Hematopoietic multipotent progenitor cell treated with erythropoietin and hydrocortisone succinate and interleukin-3 and kit ligand, for 8 days (in vitro differentiated cells): ENCODE measurements at places on chromosomes 12 and 14.

DNA sequence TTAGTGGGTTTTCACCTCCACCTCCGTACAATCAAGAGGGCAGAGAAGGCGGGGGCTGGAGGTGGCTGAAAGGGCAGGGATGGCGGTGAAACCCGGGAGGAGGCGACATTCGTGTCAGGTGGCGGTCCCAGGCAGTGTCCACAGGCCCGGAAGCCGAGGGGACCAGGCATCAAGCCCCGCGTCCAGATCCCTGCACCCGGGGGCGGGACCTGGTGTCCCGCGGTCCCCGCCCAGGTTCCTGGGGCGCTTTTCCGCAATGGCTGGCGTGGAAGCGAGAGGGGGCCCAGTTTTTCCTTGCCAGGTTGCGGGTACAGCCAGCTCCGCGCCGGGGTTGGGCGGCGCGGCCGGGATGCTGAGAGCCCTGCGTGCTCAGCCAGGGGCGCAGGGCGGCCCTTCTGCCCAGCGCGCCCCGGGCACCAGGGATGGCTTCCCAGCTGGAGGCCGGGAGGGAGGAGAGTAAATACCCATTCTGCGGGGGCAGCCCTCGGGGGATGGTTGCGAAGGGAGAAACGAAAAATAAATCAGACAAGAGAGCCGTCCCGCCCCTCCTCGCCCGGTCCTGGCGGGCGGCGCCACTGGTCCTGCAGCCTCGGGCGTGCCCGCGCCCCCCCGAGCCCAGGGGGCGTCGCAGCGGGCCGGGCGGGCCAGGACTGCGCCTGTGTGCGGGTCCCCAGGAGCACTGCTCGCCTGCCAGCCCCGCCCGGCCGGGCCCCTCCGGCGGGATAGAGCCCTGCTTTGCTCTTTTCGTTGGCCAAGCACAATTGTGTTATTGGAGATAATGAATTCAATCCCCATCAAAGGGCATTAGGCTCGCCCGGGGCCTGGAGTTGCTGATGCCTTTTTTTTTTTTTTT is 11.5 kb downstream of the FOXA1 start:
- DNase-seq = no peak

DNA sequence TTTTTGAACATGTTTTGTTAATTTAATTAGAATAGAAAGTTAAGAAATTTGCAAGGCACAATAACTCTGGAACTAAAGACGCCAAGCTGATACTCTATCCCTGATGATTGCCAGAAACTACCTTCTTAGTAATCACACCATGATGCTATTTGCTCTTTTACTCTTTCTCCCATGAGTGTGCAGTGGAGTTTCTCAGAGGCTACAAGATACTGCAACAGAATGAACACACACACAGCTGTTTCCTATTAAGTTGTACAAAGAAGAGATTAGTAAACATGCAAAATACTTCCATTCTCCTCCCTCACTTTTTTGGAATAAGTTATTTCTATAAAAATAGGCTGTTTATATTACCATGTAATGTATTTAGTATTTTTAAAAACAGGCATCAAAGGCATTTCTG is 1367.5 kb downstream of the AACS start:
- DNase-seq = no peak

DNA sequence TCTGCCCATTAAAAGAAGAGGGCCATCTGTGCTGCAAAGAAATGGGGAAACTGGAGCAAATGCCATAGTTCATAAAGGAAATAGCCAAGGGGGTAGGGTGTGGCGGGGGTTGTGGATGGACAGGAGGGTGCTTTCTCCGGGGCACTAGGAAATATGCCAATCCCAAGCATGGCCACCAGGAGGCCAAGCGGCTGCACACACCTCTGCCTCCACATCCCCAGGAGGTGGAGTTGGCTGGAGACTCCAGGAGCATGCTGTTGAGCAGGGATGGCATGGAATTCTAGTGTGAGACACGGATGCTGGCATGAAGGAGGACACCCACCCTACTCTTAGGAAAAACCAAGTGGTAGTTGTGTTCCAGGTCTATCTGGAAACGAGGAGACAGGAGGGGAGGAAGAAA is 25.2 kb downstream of the NID2 start:
- peak; percentile 36 for DNase-seq

DNA sequence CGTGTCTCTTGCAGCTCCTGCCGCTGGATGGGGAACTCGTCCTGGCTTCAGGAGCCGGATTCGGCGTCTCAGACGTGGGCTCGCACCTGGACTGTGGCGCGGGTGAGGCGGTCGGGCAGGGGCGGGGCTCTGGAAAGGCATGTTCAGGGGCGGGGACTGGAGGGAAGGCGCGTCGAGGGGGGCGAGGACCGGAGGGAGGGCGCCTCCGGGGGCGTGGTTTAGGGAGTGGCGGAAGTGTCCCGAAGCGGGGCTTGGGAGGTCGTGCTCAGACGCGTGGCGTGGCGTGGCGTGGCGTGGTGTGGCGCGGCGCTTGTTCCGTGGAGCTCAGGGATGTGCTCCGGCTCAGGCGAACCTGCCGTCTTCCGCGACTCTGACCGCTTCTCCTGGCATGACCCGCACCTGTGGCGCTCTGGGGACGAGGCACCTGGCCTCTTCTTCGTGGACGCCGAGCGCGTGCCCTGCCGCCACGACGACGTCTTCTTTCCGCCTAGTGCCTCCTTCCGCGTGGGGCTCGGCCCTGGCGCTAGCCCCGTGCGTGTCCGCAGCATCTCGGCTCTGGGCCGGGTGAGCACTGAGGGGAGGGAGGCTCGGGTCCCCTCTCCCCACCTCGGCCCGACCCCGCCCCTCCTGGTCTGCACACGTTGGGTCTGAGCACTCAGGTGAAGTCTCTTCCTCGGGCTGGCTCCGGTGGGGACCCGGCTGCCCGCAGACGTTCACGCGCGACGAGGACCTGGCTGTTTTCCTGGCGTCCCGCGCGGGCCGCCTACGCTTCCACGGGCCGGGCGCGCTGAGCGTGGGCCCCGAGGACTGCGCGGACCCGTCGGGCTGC is 6.2 kb downstream of the AMN start:
- peak; percentile 67 for DNase-seq

GRCh38 chr14:73153272-73153671 is 17.0 kb downstream of the PSEN1 start:
- no peak for DNase-seq

- no peak for DNase-seq
Observed at GRCh38 chr12:11827091-11828061, 177.9 kb downstream of the ETV6 start.

DNA sequence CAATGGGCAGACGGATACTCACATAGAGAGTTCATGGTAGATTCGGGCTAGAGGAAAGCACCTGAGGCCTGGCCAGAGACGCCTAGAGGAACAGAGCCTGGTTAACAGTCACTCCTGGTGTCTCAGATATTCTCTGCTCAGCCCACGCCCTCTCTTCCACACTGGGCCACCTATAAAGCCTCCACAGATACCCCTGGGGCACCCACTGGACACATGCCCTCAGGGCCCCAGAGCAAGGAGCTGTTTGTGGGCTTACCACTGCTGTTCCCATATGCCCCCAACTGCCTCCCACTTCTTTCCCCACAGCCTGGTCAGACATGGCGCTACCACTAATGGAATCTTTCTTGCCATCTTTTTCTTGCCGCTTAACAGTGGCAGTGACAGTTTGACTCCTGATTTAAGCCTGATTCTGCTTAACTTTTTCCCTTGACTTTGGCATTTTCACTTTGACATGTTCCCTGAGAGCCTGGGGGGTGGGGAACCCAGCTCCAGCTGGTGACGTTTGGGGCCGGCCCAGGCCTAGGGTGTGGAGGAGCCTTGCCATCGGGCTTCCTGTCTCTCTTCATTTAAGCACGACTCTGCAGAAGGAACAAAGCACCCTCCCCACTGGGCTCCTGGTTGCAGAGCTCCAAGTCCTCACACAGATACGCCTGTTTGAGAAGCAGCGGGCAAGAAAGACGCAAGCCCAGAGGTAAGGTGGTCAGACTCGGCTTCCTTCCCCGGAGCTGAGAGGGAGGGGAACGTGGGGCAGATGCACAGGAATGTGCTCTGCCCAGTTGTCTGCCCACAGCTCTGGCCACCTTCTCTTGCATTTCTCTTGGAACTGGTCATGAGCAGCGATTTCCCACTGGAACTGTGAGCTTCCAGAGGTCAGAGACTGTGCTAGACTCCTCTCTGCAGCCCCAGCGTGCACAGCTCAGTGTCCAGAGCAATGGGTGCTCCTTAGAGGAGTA is at the start of gene CD4:
CD4 (plus strand) TSS at position 557 of the 953 bp plus-strand sequence. CDS start 10,611 bp downstream, outside the sequence.
- peak; percentile 58 for DNase-seq

- no peak for DNase-seq
Observed at GRCh38 chr12:62928632-62929031, 6.3 kb downstream of the PPM1H start.

GRCh38 chr14:24259282-24260025 is 3.5 kb downstream of the TGM1 start:
- DNase-seq = no peak

DNA sequence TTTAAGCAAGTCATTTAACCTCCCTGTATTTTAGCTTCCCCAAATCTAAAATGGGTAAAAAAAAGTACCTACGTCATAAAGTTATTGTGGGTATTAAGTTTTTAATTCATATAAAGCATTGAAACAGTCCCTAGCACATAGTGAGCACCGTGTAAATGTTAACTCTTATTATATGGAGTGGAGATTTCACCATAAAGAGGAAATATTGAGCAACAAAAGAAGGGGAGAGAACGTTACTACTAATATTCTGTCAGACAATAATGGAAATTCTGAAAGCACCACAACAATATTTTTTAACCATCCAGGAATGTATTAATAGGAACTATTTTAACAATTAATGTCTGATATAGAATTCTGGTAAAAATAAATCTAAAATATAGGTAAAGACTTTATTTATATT is 7.8 kb upstream of the CD163L1 start:
- DNase-seq = no peak

DNA sequence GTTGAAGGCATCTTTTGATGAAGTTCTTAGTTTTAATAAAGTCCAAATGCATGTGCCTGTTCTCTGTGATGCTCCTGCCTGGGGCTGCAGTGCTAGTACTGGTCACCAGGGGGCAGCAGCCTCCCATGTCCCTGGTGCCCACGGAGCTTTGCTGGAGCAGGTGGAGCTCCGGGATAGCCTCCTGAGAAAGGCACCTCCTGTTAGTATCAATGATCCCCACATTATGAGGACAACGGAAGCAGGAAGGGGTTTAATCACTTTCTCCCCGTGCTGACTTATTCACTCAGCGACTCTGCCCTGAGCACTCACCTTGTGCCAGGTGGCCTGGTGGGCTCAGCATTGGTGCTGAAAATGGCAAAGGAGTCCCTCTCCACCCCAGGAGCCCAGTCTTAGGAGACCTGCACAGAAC is 123.0 kb upstream of the PZP start:
- peak; percentile 62 for DNase-seq

- DNase-seq = peak; percentile 98
Observed at GRCh38 chr14:22897357-22897756, 14.3 kb downstream of the REM2 start.

GRCh38 chr12:105279460-105280056 is 43.6 kb upstream of the APPL2 start:
- DNase-seq = peak; percentile 51

DNA sequence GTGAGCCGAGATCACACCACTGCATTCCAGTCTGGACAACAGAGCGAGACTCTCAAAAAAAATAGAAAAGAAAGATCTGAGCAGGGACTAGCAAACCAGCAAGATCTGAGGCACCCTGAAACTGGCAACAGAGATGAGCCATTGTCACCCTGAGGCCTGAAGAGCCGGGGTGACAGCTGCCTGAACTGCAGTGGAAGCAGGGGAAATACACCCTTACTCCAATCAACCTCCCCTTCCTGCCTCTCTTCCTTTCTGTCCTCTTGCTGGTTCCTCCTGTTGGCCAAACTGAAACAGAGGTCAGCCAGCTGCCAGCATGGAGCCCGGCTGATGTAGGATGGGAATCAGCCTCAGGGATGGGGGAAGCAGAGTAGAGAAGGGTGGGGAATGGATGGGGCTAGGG is 192.0 kb downstream of the CHST11 start:
- DNase-seq = no peak
